Activated CD4-positive, CD25-positive, alpha-beta regulatory T cell (primary cell): ENCODE measurements at places on chromosomes 16 and 17.

GRCh38 chr17:41695134-41695661 is 6.5 kb downstream of the EIF1 start:
- DNase-seq: no peak

- DNase-seq: no peak
Observed at GRCh38 chr16:74585846-74586443, 21.0 kb downstream of the GLG1 start.

DNA sequence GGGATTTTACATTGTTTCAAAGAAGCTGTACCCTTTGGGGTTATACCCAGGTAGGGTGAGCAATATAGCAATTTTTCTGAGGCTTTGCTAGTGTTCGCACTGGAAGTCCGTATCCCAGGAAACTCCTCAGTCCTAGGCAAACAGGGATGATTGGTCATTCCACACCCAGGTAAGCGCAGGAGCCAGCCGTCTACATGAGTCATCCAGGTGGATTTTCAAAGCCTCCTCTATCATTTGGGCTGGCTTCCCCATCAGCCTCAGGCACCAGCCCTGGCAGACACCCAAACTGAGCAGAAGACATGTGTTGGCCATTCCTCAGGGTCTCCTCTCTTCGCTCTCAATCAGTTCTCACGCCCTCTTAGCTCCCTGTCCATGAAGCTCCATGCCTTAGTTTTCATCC is 135.6 kb downstream of the AIPL1 start:
- DNase-seq: no peak

DNA sequence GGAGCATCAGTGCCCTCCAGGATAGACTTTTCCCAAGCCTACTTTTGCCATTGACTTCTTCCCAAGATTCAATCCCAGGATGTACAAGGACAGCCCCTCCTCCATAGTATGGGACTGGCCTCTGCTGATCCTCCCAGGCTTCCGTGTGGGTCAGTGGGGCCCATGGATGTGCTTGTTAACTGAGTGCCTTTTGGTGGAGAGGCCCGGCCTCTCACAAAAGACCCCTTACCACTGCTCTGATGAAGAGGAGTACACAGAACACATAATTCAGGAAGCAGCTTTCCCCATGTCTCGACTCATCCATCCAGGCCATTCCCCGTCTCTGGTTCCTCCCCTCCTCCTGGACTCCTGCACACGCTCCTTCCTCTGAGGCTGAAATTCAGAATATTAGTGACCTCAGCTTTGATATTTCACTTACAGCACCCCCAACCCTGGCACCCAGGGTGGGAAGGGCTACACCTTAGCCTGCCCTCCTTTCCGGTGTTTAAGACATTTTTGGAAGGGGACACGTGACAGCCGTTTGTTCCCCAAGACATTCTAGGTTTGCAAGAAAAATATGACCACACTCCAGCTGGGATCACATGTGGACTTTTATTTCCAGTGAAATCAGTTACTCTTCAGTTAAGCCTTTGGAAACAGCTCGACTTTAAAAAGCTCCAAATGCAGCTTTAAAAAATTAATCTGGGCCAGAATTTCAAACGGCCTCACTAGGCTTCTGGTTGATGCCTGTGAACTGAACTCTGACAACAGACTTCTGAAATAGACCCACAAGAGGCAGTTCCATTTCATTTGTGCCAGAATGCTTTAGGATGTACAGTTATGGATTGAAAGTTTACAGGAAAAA is 9.7 kb upstream of the CYLD start:
- no peak for DNase-seq

DNA sequence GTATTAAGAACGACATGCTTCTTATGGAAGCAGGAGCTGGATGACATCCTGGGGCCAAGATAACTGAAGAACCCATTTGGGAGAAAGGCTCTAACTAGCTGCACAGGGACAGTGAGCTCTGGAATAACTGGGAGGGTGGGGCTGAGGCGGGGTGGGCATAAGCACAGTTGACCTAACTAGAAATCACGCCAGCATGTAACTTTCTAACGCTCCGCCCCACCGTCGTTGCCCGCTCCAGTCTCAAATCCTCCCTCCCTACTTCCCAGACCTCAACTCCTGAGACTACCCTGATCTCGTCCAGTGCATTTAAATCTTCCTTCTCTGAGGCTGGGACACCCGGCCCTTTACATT is 436 bp downstream of the PHB1 start:
- no peak for DNase-seq

GRCh38 chr16:49127103-49127502 is 154.5 kb downstream of the CBLN1 start:
- no peak for DNase-seq

DNA sequence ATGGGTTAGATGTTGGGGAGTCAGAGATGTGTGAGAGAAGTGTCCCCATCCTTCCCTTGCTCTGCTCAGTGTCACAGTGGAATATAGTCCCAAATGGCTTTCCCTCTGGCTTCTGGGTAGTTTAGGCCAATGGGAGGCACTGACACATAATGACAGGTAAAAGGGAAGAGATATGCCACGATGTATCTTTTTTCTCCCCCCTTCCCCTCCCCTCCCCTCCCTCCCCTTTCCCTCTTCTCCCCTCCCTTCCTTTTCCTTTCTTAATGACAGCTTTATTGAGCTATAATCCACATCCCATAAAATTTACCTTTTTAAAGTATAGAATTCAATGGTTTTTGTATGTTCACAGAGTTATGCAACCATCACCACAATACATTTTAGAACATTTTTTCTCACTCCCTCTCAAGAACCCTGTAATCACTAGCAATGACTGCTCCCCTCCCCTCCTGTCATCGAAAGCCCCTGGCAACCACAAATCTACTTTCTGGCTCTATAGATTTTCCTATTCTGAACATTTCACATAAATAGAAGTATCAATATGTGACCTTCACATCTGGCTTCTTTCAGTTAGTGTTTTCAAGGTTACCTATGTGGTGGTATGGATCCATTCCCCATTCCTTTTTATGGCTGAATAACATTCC is 617 bp upstream of the CCR7 start:
- no peak for DNase-seq

DNA sequence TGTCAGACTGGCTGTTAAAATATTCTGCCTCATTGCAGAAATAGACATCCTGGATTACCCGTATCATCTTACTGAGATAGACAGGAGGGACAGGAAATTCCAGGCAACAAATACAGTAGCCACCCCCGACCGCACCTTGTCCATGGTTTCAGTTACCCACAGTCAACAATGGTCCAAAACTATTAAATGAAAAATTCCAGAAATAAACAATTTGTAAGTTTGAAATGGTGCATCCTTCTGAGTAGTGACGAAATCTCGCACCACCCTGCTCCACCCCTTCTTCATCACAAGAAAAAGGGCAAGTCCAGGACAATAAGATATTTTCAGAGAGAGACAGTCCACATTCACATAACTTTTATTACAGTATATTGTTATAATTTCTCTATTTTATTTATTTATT is 23.6 kb upstream of the PRSS54 start:
- DNase-seq: no peak

- DNase-seq: no peak
Observed at GRCh38 chr16:30876867-30877266, 17.0 kb downstream of the BCL7C start.

DNA sequence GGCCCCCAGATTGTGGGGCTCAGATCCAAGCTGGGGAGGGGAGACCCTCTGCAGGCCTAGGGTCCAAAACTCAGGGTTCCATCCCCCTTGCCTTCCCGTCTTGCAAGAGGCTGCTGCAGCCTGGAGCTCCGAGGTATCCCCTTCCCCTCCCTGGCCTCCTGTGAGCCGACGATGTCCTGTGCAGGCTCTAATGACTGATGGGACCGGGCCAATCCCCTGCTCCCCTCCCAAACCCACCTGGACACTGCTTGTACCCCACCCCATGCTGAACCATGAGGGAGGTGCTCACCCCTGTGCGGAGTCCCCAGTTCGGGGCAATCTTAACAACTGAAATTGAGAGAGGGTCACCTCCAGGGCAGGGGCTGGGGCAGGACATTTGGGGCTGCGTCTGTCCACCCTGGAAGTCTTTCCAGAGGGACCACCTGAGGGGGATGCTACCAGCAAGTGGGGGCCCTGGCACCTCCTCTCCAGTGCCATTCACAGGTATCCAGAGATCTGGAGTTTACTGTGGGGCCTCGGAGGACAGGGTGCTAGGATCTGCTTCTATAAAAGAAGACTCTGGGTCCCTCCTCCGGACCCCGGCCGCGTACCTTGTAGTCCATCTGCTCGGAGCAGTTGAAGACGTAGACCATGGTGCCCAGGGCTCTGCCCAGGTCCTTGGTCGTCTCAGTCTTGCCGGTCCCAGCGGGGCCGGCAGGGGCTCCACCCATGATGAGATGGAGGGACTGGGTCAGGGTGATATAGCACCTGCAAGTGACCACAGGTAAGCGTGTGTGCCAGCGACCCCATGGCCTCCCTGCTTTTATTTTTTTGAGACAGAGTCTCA is 77.3 kb downstream of the DNAH17 start:
- DNase-seq: no peak

DNA sequence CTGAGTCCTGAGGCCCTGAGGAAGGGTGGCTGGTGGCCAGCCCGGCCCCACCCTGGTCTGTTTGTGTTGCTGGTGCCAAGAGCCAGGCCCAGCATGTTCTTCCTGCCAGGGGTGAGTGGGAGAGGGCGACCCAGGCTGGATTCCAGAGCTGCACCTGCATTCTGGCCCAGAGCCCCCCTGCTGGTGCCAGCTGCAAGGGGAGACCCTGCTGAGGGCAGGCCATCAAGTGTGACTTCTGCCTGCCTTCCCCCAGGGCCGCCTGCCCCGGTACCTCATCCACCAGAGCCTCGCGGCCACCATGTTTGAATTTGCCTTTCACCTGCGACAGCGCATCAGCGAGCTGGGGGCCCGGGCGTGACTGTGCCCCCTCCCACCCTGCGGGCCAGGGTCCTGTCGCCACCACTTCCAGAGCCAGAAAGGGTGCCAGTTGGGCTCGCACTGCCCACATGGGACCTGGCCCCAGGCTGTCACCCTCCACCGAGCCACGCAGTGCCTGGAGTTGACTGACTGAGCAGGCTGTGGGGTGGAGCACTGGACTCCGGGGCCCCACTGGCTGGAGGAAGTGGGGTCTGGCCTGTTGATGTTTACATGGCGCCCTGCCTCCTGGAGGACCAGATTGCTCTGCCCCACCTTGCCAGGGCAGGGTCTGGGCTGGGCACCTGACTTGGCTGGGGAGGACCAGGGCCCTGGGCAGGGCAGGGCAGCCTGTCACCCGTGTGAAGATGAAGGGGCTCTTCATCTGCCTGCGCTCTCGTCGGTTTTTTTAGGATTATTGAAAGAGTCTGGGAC is 2.4 kb upstream of the TCAP start:
- no peak for DNase-seq

DNA sequence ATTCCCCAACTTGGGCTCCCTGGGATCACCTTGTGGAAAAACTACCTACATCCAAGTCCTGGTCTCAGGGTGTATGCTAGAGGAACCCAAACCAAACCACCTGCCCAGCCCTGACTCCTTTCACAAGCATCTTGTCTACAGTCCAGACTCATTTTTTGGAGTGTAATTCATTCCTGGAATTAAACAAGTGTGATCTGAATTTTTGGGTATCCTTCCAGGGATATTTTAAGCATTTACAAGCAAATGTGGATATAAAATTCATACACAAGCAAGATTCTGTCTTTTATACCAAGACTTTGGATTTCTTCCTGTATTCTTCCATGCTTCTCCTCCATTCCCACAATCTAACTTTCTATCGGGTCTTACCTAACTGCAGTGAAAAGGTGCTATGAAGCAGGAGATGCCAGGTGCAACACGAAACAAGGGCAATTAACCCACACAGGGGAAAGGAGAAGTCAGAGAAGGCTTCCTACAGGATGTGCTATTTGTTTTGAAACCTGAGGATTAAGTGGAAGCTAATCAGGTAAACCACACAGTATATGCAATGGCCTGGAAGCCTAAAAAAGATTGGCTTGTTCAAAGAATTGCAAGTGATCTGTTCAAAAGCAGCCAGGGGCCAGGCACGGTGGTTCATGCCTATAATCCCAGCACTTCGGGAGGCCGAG is 417.2 kb upstream of the C16orf82 start:
- no peak for DNase-seq

DNA sequence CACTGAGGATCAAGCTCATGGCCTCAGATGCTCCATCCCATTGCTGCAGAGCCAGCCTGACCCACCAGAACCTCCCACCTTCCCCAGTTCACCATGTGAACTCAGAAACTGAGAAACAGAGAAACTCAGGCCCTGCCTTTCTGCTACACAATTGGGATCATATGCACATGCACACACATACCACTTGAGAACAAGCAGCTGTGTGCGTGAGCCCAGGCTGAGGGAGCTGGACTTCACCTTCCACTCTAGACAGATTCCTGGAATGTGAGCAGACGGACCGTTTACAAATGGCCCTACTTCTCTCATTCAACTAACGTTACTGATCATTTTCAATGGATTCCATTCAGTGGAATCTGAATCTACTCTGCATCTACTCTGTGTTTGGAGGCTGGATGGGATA is 1.7 kb upstream of the SPEM2 start:
- no peak for DNase-seq

DNA sequence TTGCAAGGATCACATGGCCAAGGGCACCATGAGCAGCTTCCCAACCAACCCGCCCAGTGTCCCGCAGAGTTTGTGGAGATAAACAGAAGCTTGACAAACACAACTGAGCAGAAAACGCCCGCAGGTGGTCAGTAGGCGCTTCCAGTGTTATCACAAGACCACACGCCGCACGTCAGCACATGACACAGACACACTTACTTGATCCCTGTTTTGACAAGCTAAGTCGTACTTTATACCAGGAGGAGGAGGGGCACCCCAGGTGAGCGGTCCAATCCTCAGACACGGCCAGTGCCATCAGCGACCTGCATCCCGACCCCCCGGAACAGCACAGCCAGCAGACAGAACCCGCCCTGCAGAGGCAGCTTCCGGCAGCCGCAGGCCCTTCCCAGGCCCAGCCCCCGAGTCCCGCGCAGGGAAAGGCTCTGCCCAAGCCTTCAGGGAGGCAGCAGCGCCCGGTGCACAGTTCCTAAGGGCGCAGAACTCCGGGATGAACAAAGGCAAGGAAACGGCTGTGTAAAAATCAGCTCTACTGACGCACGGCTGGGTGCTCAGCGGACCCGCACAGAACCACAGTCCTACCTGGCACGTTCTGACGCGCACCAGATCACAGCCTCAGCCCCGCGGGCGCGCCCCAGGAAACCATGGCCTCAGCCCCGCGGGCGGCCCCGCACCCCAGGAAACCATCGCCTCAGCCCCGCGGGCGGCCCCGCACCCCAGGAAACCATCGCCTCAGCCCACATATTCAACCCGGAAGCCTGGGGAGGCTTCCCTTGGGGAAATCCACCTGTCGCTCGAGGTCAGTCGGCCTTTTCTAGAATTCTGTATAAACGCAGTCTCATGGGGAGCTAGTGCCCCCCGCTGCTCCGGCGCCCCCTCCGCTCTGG is 27.8 kb downstream of the AXIN1 start:
- no peak for DNase-seq
